NCI-H460 (cell line): ENCODE measurements at places on chromosomes 16 and 17.

DNA sequence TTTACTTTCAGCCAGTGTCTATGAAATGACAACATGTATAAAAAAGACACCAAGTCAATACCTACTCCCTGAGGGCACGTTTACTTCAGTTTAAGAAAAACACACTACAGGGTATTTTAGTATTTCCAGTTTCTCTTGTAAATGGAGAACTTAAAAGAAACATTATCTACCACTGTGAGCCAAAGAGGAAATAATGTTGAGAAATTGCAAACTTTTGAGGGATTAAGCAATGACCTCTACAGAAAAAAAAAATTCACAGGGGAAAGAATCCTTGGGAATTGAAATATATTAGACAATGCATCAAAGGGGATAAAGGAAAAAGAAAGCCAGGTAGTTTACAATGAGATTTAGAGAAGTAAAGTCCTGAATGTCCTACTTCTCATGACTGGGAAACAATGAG lies 126.0 kb downstream of the KCNJ2 start:
- DNase-seq, result no peak

GRCh38 chr17:38920374-38921291 lies 4.8 kb upstream of the LASP1NB start:
- no peak for DNase-seq

- DNase-seq, result no peak
Observed at GRCh38 chr16:27665881-27666280, 115.9 kb downstream of the KATNIP start.

GRCh38 chr17:32591405-32591804 lies 104.6 kb downstream of the CDK5R1 start:
- no peak for DNase-seq

GRCh38 chr16:67677712-67678111 lies 11.1 kb downstream of the C16orf86 start:
- no peak for DNase-seq

DNA sequence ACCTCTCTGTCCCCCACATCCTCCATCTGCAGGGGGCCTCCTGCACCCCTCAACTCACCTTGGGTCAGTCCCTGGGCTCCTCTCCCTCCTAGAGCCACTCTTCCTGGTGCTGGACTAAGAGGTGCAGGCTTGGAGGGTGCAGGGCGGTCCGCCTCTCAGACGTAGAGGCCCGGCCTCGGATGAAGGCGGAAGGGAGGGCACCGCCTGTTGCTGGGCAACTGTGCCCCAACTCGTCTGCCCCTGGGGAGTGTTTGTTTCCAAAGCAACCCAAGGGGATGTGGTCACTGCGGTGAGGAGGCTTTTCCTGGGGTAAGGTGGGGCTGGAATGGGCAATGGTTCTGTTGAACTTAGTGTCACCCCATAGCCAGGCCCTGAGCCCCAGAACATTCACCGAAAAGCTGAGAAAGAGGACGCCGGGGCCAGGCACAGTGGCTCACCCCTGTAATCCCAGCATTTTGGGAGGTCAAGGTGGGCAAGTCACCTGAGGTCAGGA lies at the start of gene C16orf54:
C16orf54 (minus strand) TSS at position 138 of the 493 bp plus-strand sequence. CDS start 1,039 bp downstream, outside the sequence.
- no peak for DNase-seq

- no peak for DNase-seq
Observed at GRCh38 chr16:704047-704446, 1.6 kb downstream of the FBXL16 start.

DNA sequence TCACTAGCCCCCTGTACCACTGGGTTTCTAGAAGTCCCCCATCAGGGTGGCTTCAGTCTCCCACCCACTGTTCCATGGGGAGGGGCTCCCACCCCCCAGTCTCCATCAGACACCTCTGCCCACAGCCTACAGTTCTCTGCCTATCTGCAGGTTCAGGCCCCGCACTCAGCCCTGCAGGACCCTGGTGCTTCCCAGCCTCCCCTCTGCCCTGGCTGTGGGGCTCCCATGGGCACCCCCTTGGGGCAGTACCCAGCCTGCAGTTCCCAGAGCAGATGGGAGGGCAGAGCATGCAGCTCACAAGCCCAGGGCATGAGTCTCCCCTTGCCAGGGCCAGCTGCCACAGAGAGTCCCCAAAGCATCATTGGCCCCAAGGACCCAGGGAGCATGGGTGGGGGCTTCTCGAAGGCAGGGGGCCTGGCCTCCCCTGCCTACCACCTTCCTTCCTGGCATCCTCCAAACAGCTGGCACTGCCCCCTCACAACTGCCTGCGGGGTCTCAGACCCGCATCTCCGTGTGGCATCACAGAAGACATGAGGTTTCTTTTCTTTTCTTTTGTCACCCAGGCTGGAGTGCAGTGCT lies 2.8 kb upstream of the MRPL28 start:
- no peak for DNase-seq

DNA sequence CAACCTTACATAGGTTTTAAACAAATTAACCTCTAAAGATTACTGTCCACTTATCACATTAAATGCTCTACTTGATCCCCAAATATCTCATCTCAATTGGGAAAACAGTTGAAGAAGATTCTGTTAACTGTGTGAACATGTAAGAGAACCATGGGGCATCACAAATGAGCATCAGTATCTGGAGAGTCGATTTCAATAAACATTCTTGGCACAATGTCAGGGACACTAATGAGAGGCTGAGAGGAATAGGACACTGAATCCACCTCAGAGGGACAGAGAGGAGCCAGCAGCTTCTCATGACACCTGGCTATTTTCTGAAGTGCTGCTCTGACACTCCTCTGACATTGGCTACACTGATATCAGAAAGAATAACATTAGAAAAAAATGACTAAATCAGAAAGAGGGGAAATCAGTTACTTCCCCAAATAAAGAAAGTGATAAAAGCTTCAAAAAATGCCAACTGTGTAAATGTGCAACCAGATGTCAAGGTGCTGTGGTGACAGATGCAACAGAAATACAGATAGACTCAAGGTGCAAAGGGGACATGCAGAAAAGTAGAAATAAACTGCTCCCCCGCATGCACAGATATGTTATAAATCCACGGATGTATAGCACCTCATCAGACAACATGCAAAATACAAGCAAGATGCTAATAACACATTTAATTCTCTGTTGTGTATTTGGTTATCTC lies 67.4 kb downstream of the SNX11 start:
- no peak for DNase-seq

DNA sequence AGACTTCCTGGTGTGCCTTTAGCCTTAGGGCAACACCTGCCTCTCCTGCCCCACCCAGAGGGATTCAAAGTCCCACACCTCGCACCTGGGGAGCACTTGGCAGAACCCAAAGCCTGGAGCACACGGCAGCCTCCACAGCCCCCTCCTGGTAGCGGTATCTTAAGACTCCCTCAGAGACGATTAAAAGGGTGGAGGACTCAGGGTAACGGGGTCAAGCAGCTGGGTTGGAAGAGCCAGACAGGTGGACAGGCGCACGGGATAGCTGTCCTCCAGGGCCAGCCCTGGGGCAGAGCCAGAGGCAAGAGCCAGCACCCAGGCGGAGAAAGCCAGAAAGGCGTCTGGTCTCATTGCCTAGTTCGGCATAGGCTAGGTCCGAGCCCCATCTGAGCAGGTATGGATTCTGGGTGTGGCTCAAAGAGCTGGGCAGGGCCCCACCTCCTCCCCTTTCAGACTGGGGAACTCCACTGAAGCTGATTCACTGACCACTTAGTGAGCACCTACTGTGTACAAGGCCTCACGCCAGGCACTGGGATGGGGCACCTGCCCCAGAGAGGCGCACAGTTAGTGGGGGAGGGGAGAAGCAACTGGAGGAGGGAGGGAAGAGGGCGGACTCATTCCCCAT lies 55.0 kb upstream of the MEAK7 start:
- DNase-seq, result no peak

- DNase-seq, result no peak
Observed at GRCh38 chr16:2196162-2196980, at the start of gene CASKIN1. CASKIN1 (minus strand) TSS chr16:2196605; CDS start chr16:2196432, 173 bp downstream.

DNA sequence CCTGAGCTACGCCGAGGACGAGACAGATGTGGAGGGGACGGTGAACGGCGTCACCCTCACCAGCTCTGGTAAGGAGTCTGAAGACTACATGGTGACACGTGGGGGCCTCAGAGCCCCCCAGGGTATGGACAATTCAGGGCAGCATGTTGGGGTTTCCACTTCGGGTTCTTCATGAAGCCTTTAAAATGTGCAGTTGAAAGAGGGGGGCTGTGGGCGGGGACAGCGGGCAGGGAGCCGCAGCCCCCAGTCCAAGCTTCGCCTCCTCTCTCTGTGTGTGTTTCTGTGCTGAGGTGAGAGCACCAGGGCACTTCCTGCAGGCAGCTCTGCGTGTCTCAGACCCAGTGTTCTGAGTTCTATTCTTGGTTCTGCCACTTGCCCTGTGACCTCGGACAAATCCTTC lies 24.0 kb downstream of the NMRAL1 start:
- DNase-seq, result no peak

- DNase-seq, result no peak
Observed at GRCh38 chr17:13957636-13958035, 111.7 kb upstream of the COX10 start.
